ENCODE measurements at places on chromosomes 12 and 14.
A peak's percentile ranks its signal among the peaks of the same experiment; 100 is the strongest.

GRCh38 chr14:69152902-69153151 is at the start of gene DCAF5:
TSS of gene DCAF5 (minus strand) at chr14:69153119. CDS start at chr14:69152978, 141 bp downstream.
- DNase-seq: peak; percentile 80

GRCh38 chr12:47817272-47818006 is 2.3 kb downstream of the HDAC7 start:
- DNase-seq: no peak

DNA sequence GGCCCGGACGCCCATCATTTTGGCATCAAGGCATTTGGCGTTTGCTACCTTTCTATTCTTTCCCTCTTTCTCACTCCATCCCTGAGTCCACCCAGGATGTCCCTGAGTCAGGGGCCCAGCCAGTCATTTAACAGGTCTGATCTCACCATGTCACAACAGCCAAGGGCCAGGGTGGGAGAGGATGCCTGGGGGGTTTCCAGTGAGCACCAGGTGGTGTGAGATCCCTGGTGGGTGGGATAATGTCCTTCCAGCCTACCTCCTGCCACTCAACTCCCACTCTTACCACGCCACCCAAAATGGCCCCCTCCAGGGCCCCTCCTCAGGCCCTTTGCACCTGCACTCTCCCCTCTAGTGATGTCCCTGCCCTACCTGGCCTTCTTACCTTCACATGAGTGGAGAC is 310.8 kb downstream of the BCL11B start:
- DNase-seq: no peak

DNA sequence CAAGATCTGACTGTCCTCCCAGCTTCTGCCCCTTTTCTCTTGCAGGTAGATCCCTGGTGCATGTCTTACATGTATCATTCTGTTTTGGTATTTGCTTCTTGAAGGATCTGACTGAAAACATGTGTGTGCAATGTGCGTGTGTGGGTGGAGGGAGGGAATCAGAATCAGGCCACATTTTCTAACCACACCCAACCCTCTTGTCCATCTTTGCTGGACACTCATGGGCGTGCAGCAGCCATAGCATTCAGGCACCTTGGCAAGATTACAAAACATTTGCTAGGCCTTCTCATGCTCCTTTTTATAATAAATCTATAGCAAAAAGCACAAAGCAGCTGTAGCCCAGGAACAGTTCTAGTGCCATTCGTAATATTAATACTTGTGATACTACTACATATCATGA is 233.6 kb upstream of the E2F7 start:
- DNase-seq: no peak

GRCh38 chr14:54804538-54805041 is 98.0 kb downstream of the GCH1 start:
- no peak for DNase-seq

GRCh38 chr12:66438601-66439000 is 136.3 kb downstream of the HELB start:
- no peak for DNase-seq

GRCh38 chr12:51225771-51226170 is 7.9 kb upstream of the POU6F1 start:
- no peak for DNase-seq

DNA sequence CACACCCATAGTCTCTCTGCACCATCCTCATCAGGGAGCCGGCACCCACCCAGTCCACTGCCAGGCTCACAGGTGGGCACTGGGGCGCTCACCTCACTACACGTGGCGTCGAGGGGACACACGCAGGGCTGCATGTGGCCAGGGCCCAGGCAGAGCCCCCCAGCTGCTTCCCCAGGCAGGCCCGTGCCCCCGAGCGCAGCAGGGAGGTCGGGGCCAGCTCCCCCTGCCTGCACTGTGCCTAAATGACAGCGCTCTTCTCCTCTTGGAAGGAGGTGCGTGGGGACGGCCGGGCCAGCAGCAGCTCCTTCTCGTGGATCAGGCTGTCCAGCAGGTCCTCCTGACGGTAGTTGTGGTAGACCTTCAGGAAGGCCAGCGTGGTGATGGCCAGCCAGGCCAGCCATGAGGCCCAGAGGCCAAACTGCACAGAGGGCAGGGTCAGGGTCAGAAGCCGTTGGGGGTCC is 11.3 kb downstream of the TMEM179 start:
- no peak for DNase-seq

DNA sequence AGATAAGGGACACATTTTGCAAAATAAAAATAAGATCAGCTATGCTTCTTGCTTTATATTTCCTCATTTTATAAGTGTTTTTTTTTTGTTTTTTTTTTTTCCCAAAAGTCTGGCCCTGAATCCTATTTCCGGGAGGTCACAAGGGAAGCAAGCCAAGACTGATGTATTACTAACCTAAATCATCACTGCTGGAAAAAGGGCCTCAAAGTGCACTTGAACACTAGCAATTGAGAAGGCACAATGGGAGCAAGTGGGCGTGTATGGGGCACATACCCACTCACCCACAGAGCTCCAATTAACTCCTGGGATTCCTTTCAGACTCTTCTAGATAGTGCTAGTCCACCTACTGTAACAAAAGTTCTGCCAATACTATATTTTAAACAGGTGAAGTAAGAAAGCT is 58.8 kb downstream of the STON2 start:
- DNase-seq: no peak

DNA sequence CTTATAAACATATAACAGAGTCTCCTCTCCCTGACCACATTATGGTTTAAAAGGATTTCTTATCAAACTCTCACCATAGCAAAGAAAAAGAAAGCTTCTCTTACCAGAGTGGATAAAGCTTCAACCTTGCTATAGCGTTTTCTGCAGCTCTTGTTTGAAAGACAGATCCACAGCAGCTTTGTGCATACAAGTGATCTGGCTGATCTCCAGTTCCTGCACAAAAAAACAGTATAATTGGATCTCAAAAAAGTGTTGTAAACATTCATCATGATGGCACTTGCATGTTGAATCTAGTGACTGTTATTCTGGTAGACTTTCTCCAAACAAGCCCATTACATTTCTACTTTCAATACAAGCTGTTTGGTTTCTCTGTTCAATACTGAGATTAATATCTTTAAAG is 178.9 kb upstream of the MGAT4C start:
- DNase-seq: no peak

- peak; percentile 54 for DNase-seq
Observed at GRCh38 chr14:96592591-96593386, 90.6 kb downstream of the PAPOLA start.

DNA sequence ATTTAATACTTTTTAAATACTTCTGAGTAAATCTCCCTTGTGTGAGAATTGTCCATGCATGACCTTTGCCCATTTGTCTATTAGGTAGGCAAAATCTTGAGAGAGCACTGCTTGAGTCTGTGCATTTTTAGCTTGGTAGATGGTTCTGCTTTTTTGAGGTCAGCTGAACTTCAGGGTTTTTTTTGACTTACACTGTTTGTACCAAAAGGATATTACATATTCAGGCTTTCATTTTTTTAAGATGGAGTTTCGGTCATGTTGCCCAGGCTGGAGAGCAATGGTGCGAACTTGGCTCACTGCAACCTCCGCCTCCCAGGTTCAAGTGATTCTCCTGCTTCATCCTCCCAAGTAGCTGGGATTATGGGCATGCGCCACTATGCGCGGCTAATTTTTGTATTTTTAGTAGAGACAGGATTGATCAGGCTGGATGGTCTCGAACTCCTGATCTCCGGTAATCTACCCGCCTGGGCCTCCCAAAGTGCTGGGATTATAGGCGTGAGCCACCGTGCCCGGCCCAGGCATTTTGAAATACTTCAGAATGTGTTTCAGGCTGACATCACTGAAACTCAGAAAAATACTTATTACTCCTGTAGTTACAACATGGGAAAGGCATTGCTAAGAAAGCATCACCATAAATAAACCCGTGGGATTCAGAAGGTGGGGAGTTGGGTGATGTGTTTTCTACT is 11.1 kb downstream of the RASSF3 start:
- DNase-seq: no peak

DNA sequence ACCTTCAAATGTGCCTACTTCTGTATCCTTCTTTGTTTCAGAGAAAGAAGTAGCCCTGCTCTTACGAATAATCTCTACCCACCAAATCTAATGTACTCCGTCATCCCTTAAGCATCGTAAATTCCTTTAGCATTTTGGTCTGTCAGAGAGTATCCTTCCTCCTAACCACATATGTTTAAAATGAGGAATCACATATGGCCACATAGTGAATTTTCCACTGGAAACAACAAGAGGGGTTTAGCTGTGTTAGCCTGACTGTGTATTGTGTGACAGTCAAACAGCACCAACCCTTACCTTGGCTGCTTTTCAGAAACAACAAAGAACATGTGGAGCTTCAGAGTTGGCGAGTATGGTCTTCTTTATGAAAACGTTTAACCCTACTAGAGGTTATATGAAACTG is 5.5 kb downstream of the LUM start:
- DNase-seq: no peak

DNA sequence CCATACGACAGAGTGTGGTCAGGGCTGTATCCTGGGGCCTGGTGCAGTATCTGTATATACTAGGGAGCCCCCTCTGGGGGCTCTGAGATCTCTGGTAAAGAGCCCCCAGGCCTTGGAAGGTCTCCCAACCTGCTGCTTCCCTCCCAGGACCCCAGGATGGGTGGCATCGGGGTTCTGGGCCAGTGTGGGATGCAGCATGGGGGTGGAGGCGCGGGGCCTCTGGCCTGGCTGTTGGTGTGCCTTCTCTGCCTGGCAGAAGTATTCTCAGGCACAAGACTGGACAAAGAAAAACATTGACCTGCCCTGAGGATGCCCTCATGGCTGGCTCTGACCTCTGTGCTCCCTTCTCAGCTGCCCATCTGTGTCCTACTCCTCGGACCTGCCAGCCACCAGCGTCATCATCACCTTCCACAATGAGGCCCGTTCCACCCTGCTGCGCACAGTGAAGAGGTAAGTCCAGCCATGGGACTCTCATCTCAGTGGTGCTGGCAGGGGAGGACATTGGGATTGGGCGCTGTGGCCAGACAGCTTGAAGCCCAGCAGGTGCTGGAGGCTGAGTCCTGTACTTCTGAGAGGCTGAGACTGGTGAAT is 64.5 kb downstream of the GALNT16 start:
- DNase-seq: no peak

- DNase-seq: no peak
Observed at GRCh38 chr14:58309086-58309485, 10.7 kb downstream of the ARID4A start.

DNA sequence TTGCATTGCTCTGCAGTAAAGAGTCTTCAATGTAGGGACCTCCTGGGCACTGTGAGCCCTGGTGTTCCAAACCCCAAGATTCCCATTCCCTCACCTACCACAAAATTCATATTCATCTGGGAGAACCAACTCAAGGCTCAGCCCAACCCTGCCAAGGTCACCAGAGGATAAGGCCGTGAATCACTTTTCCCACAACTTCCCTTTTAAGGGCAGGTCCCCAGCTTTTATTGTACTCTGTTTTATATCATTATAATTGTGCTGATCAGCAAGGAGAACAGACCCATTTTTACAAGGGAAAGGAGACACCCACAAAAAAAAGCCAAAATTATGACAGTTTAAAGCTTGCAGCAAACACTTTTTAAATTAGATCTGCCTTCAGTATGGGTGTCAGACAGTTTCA is 363.0 kb upstream of the FKBP4 start:
- no peak for DNase-seq

DNA sequence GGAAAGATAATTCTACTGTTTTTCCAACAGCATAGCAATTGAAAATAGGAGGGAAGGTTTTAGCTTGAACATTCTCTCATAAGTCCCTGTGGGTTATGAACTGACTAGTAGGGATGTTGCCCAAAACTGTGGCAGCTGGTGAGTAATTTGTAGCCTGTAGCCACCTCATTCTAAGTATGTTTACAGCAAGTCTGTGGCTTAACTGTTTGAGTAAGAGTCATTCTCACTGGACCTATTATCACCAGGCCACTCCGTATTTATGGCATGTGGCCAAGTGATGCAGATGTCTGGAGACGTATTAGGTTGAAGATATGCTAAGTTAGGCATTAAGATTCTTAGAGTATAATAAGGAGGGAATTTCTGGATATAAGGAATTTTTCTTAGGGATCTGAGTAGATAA is 458.3 kb downstream of the ETNK1 start:
- DNase-seq: no peak

DNA sequence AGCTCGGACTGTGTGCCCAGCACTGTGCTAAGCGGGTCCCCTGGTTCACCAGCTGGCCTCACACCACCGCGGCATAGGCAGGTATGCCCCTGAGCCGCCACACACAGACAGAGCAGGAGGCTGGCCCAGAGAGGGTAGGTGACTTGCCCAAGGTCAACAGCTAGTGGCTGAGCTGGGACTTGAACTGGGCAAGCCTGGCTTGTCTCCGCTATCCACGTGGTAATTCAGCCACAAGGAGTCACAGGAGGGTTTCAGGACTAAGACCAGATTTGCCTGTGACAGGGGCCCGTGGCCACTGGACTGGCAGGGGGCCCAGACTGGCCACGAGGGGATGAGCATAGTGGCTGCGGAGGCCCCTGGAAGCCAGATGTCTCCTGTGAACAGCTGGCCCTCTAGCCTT is 47.7 kb downstream of the NCOR2 start:
- DNase-seq: no peak

GRCh38 chr12:96578526-96579125 is 89.2 kb downstream of the CFAP54 start:
- no peak for DNase-seq

GRCh38 chr12:104588047-104588920 is 131.5 kb downstream of the CHST11 start:
- no peak for DNase-seq

GRCh38 chr12:124870515-124870914 is 6.9 kb upstream of the SCARB1 start:
- DNase-seq: no peak

DNA sequence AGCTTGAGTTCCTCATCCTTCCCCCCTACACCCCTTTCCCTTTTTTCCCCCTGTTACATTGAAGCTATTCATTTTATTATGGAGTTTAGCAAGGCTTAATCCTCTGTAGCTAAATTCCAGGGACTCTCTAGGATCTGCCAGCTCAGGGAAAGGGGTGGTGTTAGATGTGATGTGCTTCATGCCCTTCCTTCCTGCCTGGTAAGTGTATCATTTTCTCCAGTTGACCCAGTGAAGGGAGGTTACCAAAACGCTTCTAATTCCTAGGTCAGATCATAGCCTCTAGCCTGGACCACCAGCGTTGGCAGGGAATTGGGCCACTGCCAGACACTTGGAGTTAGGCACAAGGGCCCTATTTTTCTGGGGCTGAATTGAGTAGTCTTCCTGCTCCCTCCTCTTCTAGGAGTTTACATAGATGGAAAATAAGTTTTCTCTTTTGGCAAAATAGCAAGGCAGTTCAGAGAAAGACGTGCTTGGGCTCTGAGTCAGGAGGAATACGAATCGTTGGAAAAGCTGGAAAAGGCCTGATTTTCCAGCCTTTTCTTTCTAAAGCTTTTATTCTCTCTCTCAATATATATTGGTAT is 88.3 kb downstream of the NPAS3 start:
- no peak for DNase-seq

All from stimulated activated CD4-positive, alpha-beta T cell treated with anti-CD3 and anti-CD28 coated beads, Interleukin-4, amount 100 ng/mL, for 48 hours (primary cell).